Gastrocnemius medialis (tissue), 4 donors: ENCODE measurements at places on chromosomes 4 and X. TPM values are rescaled to one million over a fixed set of nuclear protein-coding genes. Genes with fewer than 3 reads are reported as not detected.
A peak's percentile ranks its signal among the peaks of the same experiment; 100 is the strongest.

DNA sequence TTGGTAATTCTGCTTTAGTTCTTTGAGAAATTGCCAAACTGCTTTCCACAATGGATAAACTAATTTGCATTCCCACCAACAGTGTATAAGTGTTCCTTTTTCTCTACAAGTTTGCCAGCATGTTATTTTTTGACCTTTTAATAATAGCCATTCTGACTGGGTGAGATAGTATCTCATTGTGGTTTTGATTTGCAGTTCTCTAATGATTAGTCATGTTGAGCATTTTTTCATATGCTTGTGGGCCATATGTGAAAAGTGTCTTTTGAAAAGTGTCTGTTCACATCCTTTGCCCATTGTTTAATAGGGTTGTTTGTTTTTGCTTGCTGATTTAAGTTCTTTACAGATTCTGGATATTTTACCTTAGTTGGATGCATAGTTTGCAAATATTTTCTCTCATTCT lies 25.9 kb downstream of the ENPEP start:
- no peaks in the 10 kb centered on the region for H3K36me3 ChIP-seq
- H3K27me3 ChIP-seq, result no peaks in the 10 kb centered on the region
- H3K4me3 ChIP-seq, result no peak overlapping the region
- DNase-seq, result no peak
- peaks cover 20% of the 10 kb centered on the region for H3K4me1 ChIP-seq
- no peak overlapping the region for H3K27ac ChIP-seq

DNA sequence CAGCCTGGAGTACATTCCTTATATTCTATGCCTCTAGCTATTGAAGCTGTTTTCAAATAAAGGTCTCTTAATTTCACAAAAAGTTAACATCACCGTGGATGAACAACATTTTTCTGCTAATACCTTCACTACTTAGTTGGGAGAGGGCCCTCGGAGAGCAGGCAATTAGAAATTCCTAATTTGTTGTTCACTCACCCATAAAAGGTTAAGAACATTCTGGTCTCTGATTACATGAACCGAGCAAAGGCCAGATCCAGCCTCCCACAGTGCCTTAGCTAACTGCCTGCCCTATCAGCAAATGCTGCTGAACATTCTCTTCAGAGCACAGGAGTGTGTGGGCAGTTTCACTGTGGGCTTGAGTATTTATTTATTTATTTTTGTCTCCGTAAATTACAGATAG lies 36.0 kb upstream of the TTC29 start:
- no peak overlapping the region for H3K27ac ChIP-seq
- DNase-seq, result no peak
- no peak overlapping the region for H3K4me3 ChIP-seq
- H3K36me3 ChIP-seq, result no peaks in the 10 kb centered on the region

DNA sequence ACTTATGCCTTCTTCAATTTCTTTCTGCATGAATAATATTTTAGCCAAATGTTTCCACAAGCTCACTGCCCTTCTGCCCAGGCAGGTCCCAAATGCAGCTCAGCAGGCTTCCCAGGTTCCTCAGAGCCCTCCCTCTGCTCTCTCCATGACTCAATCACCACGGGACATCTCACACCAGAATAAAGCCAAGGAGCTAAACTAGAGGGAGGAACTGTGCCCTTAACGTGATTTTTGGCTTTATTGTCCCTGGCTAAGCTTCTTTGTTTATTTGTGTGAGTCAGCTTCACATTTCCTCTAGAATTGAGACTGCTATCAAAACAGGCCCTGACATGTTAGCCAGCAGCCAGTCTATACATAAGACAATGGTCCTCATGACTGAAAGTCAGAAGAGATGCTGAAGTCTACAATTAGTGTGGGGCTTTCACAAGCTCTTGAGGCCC lies 186.4 kb upstream of the GALNT7 start:
- H3K4me3 ChIP-seq, result no peak overlapping the region
- no peak overlapping the region for H3K27ac ChIP-seq

Gene RNF113A
- total RNA-seq, result 14.3 TPM

DNA sequence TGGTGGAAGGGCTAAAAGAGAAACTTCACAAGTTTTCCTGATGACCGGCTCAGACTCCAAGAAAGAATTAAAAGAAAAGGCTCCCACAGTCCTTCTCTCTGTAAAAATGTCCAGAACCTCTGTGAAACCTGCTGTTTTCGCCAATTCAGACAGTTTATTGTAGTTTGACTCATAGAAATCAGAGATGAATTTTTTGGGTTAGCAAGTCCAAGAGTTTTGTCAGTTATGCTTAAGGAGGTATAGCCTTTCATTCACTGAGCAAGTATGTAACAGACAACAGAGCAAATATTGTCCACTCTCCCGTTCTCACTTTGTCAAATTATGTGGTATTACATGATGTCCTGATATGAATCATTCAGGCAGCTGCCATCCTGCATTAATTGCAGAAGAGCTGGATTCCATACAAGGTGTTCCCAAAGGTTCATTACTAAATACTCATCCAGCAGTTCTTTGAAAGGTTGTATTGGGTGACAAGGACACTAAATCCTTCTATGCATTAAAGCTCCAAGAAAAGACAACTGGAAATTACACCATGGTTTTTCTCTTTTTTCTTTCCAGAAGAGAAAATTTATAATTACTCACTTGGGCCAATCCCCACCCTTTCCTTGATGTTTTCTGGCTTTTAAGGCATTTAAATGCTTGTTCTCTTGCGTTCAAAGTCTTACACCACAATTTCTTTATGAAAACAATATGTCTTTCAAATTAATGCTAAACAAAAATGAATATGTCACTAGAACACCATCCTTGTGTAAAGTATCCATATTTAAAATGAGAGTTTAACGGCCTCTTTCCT lies 30.0 kb upstream of the PLAC1 start:
- no peaks in the 10 kb centered on the region for H3K27me3 ChIP-seq
- H3K36me3 ChIP-seq, result no peaks in the 10 kb centered on the region
- peak; percentile 2 for DNase-seq
- H3K4me1 ChIP-seq, result peaks cover 16% of the 10 kb centered on the region

Gene IL3RA
- 8.0 TPM for total RNA-seq

GRCh38 chrX:39653691-39654090 lies 444.1 kb downstream of the BCOR start:
- H3K4me3 ChIP-seq, result no peak overlapping the region
- no peaks in the 10 kb centered on the region for H3K36me3 ChIP-seq
- no peak overlapping the region for H3K27ac ChIP-seq
- no peaks in the 10 kb centered on the region for H3K4me1 ChIP-seq
- no peaks in the 10 kb centered on the region for H3K27me3 ChIP-seq

Gene TCEAL7
- total RNA-seq, result 1.1 TPM

- DNase-seq, result no peak
- H3K4me1 ChIP-seq, result no peaks in the 10 kb centered on the region
- no peaks in the 10 kb centered on the region for H3K27me3 ChIP-seq
- no peaks in the 10 kb centered on the region for H3K36me3 ChIP-seq
- no peak overlapping the region for H3K4me3 ChIP-seq
These were observed 109.5 kb upstream of the EOLA2 start for GRCh38 chrX:150047818-150048217.

DNA sequence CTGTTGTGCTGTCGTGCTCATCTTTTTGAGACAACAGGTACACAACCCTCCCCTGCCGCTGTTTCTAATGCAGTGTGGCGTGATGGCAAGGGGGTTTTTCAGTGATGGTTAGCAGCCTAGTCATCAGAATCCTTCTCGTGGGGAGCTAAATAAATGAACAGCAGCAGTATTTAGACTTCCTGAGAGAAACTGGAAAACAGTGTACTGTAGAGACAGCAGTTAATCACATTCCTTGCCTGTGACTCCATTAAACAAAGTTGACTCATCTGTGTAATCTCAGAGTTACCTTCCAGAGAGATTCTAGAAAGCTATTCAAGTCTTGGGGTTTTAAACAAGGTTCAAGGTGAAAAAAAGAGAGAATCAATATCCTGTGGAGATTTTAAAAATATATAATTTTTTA lies 1753.2 kb upstream of the PCDH7 start:
- H3K27ac ChIP-seq, result no peak overlapping the region
- H3K36me3 ChIP-seq, result no peaks in the 10 kb centered on the region
- H3K4me3 ChIP-seq, result no peak overlapping the region

DNA sequence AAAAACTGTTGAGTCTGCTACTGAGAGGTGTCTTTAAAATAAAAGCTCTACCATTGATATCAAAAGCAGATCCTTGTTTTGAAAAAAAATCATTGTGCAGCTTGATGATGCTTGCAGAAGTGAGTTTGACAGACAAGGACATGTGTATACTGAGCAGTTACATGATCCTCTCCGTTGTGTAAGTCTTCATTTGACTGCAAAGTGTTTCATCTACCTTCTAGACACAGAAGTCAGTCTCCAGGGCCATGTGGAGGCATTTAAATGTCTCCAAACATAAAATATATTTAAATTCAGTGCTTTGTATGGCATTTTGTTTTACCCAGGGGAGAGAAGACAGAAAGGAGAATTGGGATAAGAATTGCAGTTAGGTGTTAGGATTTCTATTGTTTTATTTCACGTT lies 107.8 kb upstream of the MYOZ2 start:
- H3K4me1 ChIP-seq, result peaks cover 29% of the 10 kb centered on the region
- peaks cover 47% of the 10 kb centered on the region for H3K36me3 ChIP-seq
- H3K27me3 ChIP-seq, result no peaks in the 10 kb centered on the region
- H3K4me3 ChIP-seq, result peak overlapping the region; percentile 74
- H3K27ac ChIP-seq, result peak overlapping the region; percentile 94

GRCh38 chr4:53633608-53634007 lies 42.3 kb upstream of the LNX1 start:
- no peaks in the 10 kb centered on the region for H3K36me3 ChIP-seq
- no peaks in the 10 kb centered on the region for H3K4me1 ChIP-seq
- no peak overlapping the region for H3K4me3 ChIP-seq
- DNase-seq, result peak; percentile 22
- H3K27me3 ChIP-seq, result no peaks in the 10 kb centered on the region

Gene ASB9
- not detected for total RNA-seq

- H3K27me3 ChIP-seq, result no peaks in the 10 kb centered on the region
- H3K27ac ChIP-seq, result no peak overlapping the region
- no peak for DNase-seq
These were observed 50.8 kb downstream of the ZFYVE28 start for GRCh38 chr4:2367626-2368025.

GRCh38 chrX:43861750-43862149 lies 20.5 kb downstream of the MAOB start:
- H3K36me3 ChIP-seq, result no peaks in the 10 kb centered on the region
- no peaks in the 10 kb centered on the region for H3K27me3 ChIP-seq
- H3K27ac ChIP-seq, result peak overlapping the region; percentile 80
- DNase-seq, result peak; percentile 67
- H3K4me1 ChIP-seq, result peaks cover 27% of the 10 kb centered on the region
